ENCODE measurements at places on chromosomes 1 and 21.

GRCh38 chr1:78501203-78501602 lies 10.4 kb downstream of the PTGFR start:
- no peak for DNase-seq

DNA sequence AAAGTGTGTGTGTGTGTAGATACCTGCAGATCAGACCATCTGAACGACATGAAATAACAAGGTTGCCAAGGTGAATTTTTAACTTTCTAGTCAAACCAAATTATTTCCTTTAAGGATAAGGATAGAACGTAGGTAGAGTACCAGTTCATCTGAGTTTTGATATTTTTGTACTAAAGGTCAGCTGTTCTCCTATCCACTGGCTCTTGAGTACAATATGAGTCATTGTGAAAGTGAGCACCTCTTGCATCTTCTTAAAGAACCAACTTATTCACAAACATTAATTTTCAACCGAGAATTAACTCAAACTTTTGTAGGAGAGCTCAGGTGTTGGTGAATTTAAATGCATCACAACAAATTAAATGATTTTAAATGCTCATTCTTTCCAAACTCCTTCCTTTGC lies 71.5 kb downstream of the IFI44 start:
- no peak for DNase-seq

DNA sequence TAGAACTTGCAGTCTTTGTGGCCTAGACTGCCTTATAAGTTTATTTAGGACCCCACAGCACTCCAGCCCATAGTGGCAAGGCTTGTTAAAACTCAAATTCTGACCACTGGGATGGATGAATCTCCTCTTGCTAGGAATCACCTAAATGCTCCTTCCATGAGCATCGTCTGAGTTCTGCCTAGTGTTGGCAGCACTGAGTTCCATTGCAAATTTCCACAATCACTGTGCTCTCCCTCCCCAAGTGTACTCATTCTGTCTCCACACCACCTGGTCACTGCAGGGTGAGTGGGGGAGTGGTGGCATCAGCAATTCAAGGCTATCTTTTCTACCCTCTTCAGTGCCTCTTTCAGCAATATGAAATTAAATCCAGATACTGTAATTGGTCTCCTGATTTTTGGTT lies 46.7 kb upstream of the PTBP2 start:
- no peak for DNase-seq

DNA sequence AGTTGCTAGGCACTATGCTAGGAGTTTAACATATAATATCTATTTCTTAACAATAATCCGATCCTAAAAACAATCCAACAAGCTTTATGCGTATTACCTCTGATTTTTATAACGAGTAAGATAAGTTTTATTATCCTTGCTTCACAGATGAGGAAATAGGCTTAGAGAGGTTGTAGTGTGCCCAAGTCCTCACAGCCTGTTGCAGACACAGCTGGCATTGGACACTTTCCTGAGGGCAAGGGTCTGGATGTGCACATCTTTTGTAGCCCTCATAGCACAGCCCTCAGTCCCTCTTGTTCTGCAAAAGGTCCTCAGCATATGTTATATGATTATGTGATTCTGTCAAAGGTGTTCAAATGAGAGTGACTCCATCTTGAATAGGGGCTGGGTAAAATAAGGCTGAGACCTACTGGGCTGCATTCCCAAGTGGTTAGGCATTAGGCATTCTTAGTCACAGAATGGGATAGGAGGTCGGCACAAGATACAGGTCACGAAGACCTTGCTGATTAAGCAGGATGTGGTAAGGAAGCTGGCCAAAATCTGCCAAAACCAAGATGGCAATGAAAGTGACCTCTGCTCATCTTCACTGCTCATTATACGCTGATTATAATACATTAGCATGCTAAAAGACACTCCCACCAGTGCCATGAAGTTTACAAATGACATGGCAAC lies 75.7 kb upstream of the F3 start:
- DNase-seq: no peak

GRCh38 chr1:205315008-205315618 lies 6.4 kb downstream of the NUAK2 start:
- DNase-seq: no peak
